WTC11 (cell line): ENCODE measurements at places on chromosomes 4 and X. TPM values are rescaled to one million over a fixed set of nuclear protein-coding genes. Genes with fewer than 3 reads are reported as not detected.
A peak's percentile ranks its signal among the peaks of the same experiment; 100 is the strongest.

- no peak for DNase-seq
Measured at GRCh38 chr4:156654410-156654809, 317.2 kb downstream of the PDGFC start.

GRCh38 chr4:57424232-57424897, 314.2 kb upstream of the IGFBP7 start:
- DNase-seq, result no peak

- no peak for DNase-seq
Measured at GRCh38 chr4:103204111-103204510, 6.0 kb upstream of the CENPE start.

DNA sequence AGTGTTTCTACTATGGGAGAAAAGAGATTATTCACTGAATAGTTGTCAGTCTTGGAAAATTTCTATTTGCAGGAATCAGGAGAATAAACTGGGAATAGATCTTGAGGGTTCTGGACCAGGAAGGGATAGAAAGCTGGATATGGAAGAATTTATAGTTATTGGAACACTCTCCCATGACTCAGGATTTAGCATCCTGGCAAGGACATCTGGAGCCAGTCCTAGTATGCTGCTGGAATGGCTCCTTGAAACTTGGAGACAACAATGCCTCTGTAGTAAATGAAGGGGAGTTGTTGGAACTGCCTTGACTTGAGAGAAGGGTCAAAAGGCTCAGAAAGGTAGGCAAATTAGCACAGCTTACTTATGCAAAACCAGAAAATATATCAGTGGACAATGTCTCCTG, 23.5 kb upstream of the THOC2 start:
- DNase-seq, result no peak

DNA sequence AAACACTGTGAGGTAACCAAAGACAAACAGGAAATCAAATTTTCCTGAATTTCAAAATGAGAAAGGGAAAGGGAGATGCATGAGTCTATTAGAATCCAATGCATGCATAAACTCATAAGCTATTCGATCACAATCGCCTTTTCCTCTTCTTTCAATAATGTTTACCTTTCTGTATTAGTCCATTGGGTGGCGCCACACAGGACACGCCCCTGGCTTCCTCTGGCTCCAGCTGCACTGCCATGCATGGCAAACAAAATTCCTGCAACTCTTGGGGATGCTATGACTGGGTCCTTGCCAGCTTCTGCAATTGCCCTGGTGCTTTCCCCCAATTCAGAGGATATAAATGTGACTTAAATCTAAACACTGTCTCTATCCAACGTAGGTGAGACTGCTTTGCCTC, 424.5 kb upstream of the PCDH7 start:
- peak; percentile 21 for DNase-seq

GRCh38 chrX:28329156-28329555, 258.1 kb upstream of the IL1RAPL1 start:
- DNase-seq, result no peak

GRCh38 chr4:76540486-76540885, 105.5 kb downstream of the SHROOM3 start:
- DNase-seq, result no peak

DNA sequence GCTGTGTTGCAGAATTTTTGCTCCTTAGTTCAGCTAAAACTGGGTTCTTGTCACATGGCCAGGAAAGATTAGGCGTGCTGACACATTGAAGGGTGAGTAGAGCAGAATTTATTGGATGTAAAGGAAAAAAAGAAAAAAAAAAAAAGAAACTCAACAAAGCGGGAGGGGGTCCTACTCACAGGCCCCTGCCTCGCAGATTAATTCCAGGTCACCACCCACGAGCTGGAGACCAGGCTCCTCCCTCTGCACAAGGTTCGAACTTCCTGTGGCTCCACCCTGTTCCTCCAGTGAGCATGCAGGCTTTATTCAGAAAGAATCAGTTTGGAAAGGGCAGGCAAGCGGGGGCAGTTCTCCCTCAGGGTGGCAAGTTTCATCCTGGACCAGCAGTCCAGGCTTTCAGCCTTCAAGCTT, 17.1 kb downstream of the MGST2 start:
- DNase-seq, result no peak

The C4orf17 gene
- total RNA-seq, result not detected in 3 replicates

The XK gene
- total RNA-seq, result 1.1 to 1.5 TPM (median 1.4 TPM) in 3 replicates

The PCSK1N gene
- 7.4 to 8.0 TPM (median 7.5 TPM) in 3 replicates for total RNA-seq

The KCNIP4 gene
- total RNA-seq, result not detected in 3 replicates
